ENCODE measurements at places on chromosomes 11 and 22. TPM values are rescaled to one million over a fixed set of nuclear protein-coding genes. Genes with fewer than 3 reads are reported as not detected.

CECR2 gene
- total RNA-seq: 65.3 TPM

ZC3H12C gene
- total RNA-seq: 6.4 TPM

SOX6 gene
- total RNA-seq: 21.0 TPM

SCUBE2 gene
- 2.4 TPM for total RNA-seq

NAV2 gene
- 15.6 TPM for total RNA-seq

MSANTD4 gene
- 14.5 TPM for total RNA-seq

MYOD1 gene
- total RNA-seq: not detected

MUC5B gene
- not detected for total RNA-seq

TSSK2 gene
- not detected for total RNA-seq

HORMAD2 gene
- total RNA-seq: not detected

SELENOM gene
- 35.4 TPM for total RNA-seq

OR5F1 gene
- not detected for total RNA-seq

H19 gene
- total RNA-seq: not detected

SLC6A5 gene
- total RNA-seq: not detected

TRPC6 gene
- total RNA-seq: 0.51 TPM

TSPAN18 gene
- 717 TPM for total RNA-seq

UBQLN3 gene
- 1.1 TPM for total RNA-seq

TPBGL gene
- total RNA-seq: 7.0 TPM

CDC42EP2 gene
- 37.7 TPM for total RNA-seq

LYVE1 gene
- total RNA-seq: not detected

OR51B2 gene
- total RNA-seq: not detected
